Activated CD4-positive, alpha-beta T cell treated with anti-CD3 and anti-CD28 coated beads for 1 hour (primary cell): ENCODE measurements at places on chromosomes 7 and 10.

- no peak for DNase-seq
Measured at GRCh38 chr7:2038931-2039728, 193.6 kb downstream of the MAD1L1 start.

DNA sequence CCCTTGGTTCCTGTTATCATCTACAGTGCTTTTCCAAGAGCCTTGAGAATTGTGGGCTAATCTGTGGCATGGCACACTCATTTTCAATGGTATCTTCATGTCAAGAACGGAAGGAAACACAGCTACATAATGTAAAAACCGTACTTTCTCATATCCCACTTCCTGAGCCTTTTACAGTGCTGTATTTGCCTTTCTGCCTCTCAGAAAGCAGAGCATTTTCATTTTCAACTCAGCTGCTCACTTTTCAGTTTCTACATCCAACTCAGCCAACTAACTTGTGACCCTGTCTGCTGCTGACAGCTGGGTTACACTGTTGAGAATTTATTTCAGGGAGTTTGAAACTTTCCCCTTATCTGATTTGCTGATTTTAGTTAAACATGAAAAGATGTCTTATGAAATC lies 875.8 kb upstream of the KCND2 start:
- no peak for DNase-seq

DNA sequence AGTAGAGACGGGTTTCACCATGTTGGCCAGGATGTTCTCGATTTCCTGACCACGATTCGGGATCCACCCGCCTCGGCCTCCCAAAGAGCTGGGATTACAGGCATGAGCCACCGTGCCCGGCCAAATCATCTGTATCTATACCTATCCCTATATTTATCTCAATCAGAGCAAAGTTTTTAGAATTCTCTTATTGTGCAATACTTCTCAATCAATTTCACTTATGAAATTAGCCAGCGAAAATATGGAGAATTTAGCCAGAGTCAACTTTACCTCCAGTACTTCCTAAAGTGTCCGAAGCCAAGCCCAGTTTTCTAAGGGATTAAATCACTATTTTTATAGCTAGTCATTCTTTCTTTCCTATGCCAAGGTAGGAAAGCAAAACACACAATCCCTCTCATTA lies 319.1 kb upstream of the PFKP start:
- no peak for DNase-seq

DNA sequence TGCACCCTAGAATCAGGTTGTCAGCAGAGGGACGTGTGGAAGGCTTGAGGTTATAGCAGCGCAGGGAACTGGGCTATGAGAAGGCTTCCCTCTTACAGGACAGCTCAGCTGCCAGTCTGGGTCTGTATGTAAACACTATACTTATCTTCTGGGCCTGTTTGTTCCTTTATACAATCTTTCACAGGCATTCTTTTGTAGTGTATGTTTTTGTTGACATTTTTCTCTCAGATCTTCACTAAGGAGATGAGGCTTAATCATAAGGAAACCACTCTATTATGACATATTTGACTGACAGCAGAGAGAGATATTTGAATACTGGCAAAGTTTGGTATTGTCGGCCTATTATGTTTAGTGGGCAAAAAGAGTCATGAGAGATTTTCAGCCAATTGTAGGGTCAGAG lies 929 bp downstream of the GBF1 start:
- DNase-seq = no peak

- no peak for DNase-seq
Measured at GRCh38 chr7:117323851-117324711, 1.2 kb upstream of the WNT2 start.

DNA sequence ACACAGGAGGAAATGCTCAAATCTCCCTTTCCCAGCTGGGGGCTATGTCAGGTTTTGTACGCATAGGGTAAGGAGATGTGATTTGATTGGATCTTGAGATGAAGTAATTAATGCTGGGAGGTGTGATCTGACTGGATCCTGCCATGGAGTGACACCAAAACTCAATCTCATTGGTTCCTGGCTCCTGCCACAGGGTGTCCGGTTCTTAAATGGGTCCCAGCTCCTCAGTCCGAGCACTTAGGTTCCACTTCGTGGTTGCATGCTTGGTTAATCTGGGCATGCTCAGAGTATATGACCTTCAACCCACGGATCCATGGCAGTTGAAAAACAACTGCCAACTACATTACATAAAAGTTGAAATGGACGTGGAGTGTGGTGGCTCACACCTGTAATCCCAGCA lies 3.1 kb upstream of the ZNF12 start:
- no peak for DNase-seq

DNA sequence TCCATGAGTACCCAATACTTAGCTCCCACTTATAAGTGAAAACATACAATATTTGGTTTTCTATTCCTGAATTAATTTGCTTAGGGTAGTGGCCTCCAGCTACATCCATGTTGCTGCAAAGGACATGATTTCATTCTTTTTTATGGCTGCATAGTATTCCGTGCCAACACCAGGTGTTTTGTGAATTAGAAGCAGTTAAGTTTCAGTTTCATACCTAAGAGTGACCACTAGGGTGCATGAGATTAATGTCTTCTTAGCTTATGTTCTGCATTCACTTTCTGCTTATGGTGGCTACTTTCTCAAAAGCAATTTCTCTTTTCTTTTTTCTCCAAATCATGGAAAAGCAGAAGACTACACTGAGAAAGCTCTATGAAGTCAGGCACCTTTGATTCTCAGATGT lies 65.1 kb upstream of the VSTM2A start:
- no peak for DNase-seq

- no peak for DNase-seq
Measured at GRCh38 chr7:56083150-56083785, 9.5 kb downstream of the PHKG1 start.

GRCh38 chr10:48604039-48604990 lies 558 bp downstream of the ARHGAP22 start:
- no peak for DNase-seq

- no peak for DNase-seq
Measured at GRCh38 chr10:5196702-5197113, at the start of gene AKR1C4. Gene AKR1C4, plus strand, starts transcription at chr10:5196837. Its CDS starts 31 bp downstream, at chr10:5196868.

DNA sequence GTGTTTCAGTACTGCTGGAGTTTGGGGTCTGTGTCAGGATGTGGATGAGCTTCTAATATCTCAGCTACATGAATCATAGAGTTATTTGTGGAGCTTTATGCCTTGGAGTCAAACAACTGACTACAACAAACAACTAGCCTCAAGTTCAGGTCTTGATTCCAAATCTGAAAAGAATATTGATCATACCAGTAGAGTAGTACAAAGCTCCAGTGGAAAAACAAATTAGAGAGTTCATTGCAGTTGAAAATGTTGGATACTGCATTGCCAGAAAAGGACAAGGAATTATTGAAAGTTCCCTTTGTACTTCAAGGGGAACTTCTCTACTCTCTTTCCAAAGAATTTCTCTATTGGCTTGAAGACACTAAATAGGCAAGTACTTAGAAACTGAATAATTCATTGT lies 117.6 kb upstream of the CTTNBP2 start:
- no peak for DNase-seq

- no peak for DNase-seq
Measured at GRCh38 chr10:128587689-128588088, 461.5 kb upstream of the MKI67 start.

DNA sequence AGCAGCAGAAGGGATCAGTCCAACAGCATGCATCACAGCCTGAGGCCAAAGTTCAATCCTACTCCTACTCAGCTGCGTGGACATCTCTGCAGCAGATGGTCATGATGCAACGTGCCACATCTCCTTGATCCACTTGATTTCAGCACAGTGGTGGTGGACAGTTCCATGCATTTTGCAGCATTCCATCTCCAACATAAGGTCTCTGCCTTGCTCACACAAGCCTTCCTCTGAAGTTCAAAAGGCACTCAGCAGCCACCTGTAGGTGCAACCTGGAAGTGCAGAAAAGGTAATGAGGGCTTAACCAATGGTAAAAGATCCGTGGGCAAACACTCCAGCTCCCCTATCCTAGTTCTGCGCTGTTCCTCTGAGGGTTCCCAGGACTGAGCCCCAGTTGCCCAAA lies 57.5 kb upstream of the CHCHD3 start:
- DNase-seq = no peak

DNA sequence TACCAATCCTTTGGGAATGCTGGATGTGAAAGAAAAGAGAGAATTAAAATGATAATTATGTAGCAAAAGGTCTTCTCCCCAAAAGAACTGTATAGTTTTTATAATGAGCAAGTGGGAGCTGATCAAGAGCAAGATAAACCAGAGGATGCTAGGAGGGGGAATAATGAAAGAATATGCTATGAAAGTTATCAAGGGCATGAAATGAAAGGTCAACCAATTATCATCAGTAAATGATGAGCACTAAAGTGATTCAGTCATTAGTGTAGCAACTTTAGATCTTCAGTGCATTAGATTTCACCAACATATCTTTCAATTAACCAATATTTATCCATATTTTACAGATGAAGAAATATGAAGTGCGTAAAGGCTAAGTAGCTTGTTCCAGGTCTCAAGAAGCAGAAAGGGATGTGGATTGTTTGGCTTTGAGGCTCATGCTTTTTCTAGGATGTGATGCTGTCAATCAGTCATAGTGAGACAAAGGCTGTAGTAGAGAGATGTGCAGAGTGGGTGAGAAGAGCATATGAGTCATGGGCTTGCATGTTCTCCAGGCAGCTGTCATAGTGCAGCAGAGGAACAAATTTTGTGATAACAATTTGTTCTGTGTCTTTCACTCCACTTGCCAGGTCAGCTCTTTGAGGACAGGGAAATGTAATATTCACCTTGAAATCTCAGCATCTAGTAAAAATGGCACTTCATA lies 5.7 kb upstream of the OR2F2 start:
- no peak for DNase-seq

- no peak for DNase-seq
Measured at GRCh38 chr7:56175771-56176170, 59.6 kb upstream of the NUPR2 start.

- no peak for DNase-seq
Measured at GRCh38 chr7:127336458-127336857, 56.0 kb downstream of the ZNF800 start.

DNA sequence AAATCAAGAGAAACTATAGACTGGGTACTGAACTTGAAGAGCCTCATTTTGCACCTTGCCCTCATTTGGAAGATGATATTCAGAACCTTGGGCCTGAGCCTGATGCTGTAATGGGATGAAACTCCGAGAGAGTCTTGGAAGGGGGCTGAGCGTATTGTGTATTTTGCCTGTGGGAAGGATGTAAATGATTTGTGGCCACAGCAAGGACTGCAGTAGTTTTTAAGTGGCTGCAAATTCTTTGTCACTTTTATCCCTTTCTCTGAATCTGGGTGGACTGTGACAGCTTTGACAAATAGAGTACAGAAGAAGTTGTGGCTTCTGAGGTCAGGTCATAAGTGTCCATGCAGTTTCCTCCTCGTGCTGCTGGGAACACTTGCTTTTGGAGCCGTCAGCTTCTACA lies 221.2 kb downstream of the ADRA2A start:
- no peak for DNase-seq

- no peak for DNase-seq
Measured at GRCh38 chr10:79238606-79239005, 108.7 kb upstream of the PPIF start.

DNA sequence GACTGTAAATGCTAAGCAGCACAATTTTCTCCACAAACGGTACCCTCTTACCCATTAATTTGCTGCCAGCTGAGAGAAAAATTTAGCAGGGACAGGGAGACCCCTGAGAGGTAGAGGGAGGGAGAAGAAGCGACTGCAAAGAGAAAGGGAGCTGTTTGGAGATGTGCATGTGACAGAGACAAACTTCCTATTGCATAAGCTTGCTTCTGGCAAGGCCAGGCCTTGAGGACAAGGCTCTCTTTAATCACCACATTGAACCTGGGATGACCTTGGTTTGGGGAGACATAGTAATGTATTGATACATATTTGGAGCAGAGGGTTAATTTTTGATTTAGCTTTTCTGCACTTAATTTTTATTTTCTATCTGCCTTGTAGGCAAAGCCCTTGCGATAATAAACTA lies 31.1 kb upstream of the HIBADH start:
- no peak for DNase-seq

- no peak for DNase-seq
Measured at GRCh38 chr10:113021268-113022040, 71.4 kb downstream of the TCF7L2 start.

DNA sequence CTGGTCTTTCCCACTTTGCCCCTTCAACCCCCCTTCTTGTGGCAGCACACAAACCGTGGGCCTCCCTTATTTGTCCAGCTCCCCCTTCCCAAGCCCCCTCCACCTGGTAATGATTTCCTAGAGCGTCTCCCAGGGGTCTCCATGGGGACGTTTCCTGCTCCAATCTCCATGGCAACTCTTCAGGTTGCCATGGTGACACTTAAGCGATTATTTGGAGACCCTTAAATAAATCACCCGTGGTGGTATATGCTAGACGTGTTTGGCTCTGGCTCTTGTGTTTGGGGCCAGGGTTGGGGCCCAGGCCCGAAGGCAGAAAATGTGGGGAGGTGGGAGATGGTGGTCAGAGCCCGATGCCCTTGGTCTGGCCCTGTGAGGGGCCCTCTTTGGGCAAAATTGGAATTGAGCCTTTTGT lies 41.1 kb upstream of the DLG5 start:
- no peak for DNase-seq

DNA sequence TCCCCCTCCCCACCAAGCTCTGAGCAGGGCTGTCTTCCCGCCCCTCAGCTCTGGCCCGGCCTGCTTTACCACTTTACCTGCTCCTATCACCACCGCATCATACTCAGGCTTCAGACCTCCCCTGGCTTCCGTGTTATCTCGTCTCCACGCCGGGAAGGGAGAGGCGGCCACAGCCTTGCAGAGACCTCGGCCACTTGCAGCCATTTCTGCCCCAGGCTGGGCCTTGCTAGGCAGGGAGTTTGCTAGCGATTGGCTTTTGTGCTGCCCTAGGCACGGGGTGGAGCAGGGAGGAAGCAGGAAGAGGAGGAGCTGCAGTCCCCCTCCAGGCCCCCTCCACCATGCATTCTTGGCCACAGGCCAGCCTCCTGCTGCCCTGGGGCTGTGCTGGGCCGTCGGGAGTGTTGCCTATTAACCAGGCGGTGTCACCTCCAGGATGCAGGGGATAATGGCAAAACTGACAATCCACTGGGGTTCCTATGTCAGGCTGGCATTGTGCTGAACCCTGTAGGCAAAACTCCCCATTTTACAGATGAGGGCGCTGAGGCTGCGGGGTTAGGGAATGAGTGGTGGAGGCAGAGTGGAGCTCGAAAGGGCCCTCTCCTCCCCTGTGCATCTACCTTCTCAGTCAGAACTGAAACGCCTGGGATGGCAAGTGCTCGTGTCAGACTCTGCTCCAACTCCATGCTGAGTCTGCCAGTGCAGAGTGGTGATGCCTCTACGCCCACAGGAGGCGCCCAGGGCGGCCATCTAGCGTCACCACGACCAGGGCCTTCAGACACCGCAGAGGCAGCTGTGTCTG lies at the start of gene PYROXD2:
PYROXD2 (minus strand) TSS at position 251 of the 799 bp plus-strand sequence; CDS start at position 204, 47 bp downstream.
- DNase-seq = peak; percentile 21

DNA sequence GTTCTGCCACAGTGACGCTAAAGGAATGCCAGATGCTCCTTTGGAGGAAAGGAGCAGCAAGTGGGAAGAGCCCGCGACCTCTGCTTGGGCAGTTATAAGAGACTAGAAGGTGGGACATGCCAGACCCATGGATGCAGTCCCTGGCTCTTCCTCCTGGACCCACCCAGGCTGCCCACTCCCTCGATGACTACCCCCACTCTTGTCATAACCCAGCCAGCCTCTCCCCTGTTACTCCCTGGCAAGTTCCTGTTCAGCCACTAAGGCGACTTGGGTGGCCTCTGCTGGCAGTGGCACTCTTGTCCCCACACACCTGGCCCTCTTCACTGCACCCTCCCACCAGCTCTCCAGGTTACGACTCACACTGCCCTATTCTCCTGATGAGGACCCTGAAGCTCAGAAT lies 33.5 kb downstream of the COL13A1 start:
- DNase-seq = no peak

GRCh38 chr10:114285961-114286441 lies 46.9 kb downstream of the VWA2 start:
- DNase-seq = no peak
